ENCODE measurements at places on chromosomes 1 and 21. TPM values are rescaled to one million over a fixed set of nuclear protein-coding genes. Genes with fewer than 3 reads are reported as not detected.

The NBPF1 gene
- 34.7 TPM for polyA plus RNA-seq

The HAPLN2 gene
- not detected for polyA plus RNA-seq

The TRIM17 gene
- polyA plus RNA-seq = 0.27 TPM

The TARBP1 gene
- 22.6 TPM for polyA plus RNA-seq

The ST6GALNAC3 gene
- 2.1 TPM for polyA plus RNA-seq

The OR2L8 gene
- not detected for polyA plus RNA-seq

The ZSCAN20 gene
- polyA plus RNA-seq = 3.5 TPM

The BECN2 gene
- not detected for polyA plus RNA-seq

The GUCA2B gene
- polyA plus RNA-seq = not detected

The SPATA21 gene
- not detected for polyA plus RNA-seq

The DPT gene
- polyA plus RNA-seq = not detected

The CNKSR1 gene
- 0.05 TPM for polyA plus RNA-seq

The HCRTR1 gene
- polyA plus RNA-seq = not detected

The PLA2G2E gene
- not detected for polyA plus RNA-seq

The TOMM40L gene
- polyA plus RNA-seq = 9.3 TPM

The HSD3B1 gene
- not detected for polyA plus RNA-seq

The NPHP4 gene
- polyA plus RNA-seq = 1.6 TPM

All from AG04450 (cell line).